ENCODE measurements at places on chromosomes 12 and 14. TPM values are rescaled to one million over a fixed set of nuclear protein-coding genes. Genes with fewer than 3 reads are reported as not detected.

HSPA2 gene
- total RNA-seq, result 8.7 TPM

C3AR1 gene
- 0.65 TPM for total RNA-seq

WSCD2 gene
- not detected for total RNA-seq

SDSL gene
- total RNA-seq, result 2.0 TPM

AMDHD1 gene
- not detected for total RNA-seq

KLHDC1 gene
- 1.3 TPM for total RNA-seq
